Suprapubic skin (tissue), 4 donors: ENCODE measurements at places on chromosomes 5 and 9. TPM values are rescaled to one million over a fixed set of nuclear protein-coding genes. Genes with fewer than 3 reads are reported as not detected.

Gene TAF11L10
- not detected for total RNA-seq

DNA sequence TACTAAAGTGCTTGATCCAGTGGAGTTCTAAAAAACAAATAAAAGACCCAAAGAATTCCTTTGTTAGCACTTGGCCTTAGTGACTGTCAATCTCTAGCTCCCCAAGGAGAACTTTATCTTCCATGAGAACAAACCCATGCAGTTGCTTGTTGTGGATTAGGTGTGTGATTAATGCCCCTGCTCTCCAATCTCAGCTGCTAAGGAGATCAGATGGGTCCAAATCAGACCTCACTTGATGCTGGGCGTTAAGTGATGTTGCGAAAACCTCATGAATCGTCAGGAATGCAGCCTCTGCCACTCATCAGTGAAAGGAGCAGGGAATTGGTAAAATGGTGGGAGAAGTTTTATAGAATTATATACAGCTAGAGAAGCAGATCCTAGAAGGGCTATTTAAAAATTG is 133.7 kb downstream of the DMAC1 start:
- no peak for DNase-seq

DNA sequence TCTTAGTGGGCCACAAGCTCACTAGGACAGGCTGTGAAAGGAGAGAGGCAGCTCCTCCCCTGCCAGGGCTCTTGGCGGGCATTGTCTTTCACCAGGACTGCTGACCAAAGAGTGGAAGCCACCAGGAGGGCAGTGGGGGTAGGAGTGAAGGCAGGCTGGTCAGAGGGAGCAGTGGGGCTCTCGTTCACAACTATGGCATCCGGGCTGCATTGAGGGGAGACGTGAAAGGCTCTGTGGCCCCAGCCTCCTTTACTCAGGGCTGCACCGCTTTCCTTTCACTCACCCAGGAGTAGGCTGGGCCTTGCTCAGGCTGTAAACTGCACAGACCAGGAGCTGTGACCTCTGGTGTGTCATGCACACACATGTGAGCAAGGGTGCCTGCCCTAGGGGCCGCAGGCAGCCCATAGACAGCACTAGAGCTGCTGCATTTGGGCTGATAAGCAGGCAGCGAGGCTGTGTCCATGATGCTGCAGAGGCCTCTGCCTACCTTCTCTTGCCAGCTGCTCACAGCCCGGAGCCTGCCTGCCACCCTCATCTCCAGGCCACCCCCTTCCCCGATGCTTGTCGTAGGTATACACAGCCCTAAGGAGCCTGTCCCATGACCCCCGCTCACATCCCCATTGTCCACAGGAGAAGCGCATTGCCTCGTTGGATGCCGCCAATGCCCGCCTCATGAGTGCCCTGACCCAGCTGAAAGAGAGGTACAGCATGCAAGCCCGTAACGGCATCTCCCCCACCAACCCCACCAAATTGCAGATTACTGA is 130.4 kb downstream of the DAB2IP start:
- no peak for DNase-seq

DNA sequence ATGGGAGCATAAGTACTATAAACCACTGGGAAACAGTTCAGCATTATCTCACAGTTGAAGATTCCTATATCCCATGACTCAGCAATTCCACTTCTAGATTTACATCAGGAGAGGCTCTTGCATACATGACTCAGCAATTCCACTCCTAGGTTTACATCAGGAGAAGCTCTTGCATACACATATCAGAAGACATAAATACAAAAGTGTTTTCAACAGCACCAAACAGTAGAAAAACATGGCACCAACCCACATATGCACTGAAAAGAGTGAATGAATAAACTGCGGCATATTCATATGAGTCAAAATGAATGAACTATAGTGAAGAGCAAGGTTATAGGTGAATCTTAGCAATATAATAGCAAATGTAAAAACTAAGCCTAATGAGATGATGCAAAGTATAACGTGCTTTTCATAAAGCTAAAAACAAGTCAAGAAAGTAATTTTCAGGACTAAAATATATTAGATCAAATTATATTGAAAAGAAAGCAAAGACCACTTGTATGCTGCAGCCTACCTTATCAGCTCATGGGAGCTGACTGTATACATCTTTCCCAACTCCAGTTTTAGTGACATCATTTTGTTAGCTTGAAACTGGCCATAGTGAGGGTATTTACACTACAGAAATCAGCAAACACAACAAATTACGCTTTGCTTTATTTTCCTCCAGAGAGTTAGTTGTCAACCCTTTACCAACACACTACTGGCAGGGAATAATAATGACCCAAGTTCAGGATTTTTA is 95.8 kb downstream of the ANKRD18B start:
- no peak for DNase-seq

DNA sequence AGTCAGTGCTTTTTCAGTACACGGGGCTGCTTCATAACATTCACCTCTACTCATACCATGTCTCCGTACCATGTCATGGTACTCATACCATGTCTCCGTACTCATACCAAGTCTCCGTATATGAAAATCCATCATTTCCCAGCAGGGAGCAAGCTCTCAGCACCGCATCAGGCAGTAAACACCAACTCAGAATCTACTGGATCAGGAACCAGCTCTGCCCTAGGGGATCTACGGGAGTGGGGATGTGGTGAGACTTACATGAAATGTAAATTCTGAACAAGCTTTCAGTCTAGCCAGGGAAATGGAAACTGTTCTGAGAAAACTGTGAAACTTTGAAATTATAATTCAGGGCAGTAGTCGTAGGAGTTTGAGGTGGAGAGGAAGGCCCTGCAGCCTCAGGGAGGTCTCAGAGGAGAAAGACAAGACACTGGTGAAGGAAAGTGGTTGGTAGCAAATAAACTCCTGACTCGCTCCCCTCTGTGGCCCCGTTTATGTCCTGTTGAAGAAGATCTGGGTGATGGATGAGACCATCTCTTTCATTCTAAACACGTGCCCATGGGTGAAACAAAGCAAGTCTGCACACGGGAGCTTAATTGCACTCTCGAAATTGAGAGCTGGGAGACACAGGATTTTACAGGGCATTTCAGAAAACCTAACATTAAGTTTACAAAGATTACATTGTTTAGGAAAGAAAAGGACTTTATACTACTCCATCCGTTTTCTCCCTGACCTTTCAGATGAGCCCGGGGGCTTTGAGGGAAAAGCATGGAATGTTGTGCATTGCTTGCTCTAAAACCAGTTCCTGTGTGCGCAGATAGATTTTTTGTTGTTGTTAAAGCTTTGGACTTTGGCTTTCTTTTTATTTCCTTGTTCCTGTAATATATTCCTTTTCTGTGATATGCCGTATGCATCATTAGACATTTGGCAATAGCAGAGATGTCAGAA is 26.8 kb downstream of the ACTBL2 start:
- no peak for DNase-seq

Gene CAMK4
- 0.05 TPM for total RNA-seq
